Pons (tissue), 1 donor: ENCODE measurements at places on chromosomes 4 and X.

GRCh38 chr4:10253765-10254164 lies 137.2 kb upstream of the WDR1 start:
- no peak for DNase-seq

- no peak for DNase-seq
Measured at GRCh38 chr4:2080429-2081300, 21.5 kb downstream of the NAT8L start.

DNA sequence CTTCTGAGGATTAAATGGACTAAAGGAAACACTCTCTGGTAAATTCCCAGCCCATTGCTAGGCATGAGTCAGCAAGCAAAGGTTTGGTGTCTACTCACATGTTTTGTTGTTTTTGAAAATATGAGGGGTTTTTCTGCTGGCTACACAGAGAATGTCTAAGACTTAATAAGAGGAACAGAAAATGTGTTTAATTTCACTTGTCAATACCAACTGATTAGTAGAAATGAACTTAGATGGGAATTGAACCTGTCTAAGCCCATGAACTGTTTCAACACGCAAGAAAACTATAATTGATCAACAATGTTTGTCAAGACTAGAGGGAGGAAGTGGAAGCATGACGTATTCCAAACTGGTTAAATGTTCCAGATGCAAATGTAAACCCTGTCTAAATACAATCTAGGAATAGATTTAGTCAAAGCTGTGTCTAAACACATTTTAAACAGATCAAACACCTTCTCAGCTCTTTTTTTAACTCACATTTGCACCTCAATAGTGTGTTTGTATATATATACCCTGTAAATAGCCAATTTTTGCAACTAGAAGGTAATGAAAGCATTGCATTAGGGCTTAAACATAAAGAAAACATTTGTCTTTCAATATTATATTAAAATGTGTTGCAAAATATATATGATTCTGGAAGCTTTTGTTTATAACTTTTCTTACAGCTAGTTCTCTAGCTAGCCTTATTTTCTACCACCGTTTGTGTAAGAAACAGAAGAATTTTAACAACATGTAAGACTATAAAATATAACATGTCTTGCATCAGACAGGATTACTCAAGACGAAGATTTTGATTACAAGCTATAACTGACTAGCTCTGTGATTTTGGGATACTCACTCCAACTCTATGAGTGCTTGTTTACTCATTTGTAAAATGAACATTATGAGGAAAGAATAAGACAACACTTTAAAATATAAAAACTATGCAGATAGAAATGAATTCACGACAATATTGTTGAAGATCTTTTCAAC lies 607.8 kb downstream of the FSTL5 start:
- no peak for DNase-seq

- no peak for DNase-seq
Measured at GRCh38 chr4:51909236-51909703, 66.3 kb downstream of the DCUN1D4 start.

DNA sequence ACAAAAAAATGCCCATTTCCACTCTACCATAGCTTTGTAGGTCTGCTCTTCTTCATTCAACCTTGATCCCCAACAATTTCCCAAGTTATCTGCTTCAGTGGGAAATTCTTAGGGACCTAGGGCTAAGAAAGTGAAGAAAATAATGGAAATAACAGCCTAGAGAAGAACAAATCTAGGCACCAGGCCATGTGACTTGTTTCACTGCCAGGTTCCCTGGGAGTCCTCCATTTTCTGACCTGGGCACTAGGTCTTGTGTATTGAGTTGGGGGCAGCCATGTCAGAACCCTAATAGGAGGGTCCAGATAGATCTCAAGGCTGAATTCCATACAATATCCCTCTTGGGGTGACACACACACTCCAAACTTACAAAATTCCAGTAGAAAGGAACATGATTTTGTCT lies 194.6 kb upstream of the STK26 start:
- peak; percentile 17 for DNase-seq

DNA sequence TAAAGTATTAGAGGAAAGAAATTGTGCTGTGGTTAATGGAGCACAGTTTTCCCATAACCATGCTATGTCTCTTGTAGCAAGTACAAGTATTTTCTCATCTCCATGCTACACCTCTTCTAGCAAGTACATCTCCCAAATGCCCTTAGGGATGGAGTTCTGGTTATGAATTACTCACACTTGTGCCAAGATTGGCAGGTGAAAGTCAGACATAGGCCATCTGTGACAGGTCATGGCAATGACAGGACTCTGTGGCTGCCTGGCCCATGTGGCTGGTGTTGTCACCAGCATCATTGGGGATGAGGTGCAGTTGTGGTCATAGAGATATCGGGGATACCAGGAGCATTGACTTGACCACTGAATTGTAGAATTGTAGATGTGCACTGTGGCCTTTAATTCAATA lies 310.2 kb downstream of the FAT4 start:
- DNase-seq, result no peak

DNA sequence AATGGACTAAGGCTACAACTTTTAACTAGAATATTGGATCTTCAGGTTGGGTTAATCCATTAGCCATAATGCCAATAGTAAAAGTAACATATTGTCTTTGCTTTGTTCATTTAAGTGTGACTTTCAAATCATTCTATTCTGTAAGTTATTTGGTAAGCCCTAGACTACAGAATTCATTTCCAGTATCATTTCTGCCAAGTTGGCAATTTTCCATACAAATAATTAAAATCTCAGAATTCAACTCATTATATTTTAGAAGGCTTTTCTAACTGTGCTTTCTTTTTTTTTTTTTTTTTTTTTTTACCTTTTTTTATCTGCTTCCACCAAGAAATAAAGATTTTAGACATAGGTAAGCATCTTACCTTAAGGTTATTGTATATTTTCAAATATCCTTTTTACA lies 173.4 kb downstream of the DCTD start:
- DNase-seq, result no peak

DNA sequence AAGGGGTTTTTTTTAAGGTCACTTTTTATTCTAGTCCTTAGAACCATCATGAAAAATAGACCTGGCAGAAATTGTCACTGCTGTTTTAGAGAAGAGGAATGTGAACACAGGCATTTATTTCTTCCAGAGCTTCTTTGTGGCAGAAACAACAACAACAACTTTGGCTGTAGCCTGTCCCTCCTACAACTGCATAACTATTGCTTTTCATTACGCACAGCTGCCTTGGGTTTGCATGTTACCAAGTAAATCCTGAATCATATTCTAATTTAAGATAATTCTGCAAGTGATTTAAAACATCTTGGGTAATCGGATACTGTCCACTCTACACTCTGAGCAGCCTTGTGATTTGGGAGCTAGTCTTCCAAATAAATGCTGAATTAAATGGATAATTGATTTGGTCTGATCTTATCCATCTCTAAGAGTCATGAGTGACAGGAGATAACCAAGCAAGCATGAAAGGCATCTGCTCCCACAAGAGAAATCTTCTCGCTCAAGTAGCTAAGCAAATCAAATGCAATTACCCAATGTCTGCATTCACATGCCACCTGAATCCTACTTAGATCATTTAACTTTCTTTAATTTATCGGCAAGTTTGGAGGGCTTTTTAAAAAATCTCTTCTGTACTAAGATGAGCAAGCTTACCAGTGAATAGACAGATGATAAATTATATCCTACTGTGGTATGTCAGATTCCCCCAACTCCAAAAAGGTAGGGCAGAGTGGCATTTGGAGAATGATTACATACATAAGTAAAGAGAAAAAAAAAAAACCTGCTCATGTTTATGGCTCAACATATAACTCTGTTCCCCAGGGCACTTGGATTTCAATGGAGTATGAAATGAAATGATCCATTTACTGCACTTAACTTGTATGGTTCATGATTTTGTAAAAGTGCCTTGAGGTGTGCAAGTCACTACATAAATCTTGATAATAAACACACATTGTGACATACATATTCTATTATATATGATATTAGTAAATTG lies 73.6 kb downstream of the EGF start:
- DNase-seq, result no peak

DNA sequence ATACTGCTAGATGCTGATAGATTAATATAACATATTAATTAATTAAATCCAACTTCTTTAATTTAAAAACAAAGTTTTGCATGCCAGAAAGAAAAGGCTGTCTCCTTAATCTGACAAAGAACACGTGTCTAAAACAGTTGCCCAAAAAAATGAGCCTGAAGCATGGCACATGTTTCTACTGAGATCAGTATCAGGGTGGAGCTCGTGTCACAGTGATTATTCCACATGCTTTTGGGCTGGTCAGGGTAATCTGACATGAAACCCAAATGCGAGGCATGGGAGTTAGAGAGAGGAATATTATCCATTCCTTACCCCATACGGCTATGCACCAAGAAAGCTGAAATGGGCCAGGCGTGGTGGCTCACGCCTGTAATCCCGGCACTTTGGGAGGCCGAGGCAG lies 79.4 kb upstream of the ADRA2C start:
- no peak for DNase-seq

- DNase-seq, result no peak
Measured at GRCh38 chr4:55947912-55948725, 626 bp upstream of the CEP135 start.

DNA sequence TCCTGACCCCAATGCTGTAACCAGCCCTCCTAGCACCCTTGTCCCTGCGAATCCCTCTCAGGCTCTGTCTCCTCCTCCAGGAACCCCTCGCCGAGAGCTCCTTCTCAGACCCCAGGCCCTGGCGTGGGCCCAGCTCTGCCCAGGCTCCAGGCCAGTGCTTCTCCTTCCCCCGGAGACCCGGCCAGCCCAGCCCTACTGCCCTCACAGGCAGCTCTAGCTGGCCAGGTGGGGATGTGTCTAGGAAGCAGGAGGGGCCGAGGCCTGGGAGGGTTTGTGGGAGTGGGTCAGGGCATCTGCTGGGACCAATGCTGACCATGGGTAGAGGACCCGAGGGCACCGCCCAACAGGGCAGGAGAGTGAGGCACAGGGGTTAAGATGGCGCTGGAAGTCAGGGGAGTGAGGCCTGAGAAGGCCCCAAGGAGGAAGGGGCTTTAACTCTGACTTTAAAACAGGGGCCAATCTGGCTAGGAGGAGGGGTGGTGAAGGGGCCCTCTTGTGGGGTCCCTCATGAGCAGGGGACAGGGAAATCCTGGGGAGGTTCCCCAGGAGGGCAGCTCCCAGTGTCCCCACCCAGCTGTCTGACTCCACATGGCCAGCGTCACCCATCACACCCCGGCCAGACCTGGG lies 64.7 kb upstream of the NKX1-1 start:
- no peak for DNase-seq

GRCh38 chr4:121050300-121050699 lies 22.0 kb downstream of the NDNF start:
- DNase-seq, result no peak

DNA sequence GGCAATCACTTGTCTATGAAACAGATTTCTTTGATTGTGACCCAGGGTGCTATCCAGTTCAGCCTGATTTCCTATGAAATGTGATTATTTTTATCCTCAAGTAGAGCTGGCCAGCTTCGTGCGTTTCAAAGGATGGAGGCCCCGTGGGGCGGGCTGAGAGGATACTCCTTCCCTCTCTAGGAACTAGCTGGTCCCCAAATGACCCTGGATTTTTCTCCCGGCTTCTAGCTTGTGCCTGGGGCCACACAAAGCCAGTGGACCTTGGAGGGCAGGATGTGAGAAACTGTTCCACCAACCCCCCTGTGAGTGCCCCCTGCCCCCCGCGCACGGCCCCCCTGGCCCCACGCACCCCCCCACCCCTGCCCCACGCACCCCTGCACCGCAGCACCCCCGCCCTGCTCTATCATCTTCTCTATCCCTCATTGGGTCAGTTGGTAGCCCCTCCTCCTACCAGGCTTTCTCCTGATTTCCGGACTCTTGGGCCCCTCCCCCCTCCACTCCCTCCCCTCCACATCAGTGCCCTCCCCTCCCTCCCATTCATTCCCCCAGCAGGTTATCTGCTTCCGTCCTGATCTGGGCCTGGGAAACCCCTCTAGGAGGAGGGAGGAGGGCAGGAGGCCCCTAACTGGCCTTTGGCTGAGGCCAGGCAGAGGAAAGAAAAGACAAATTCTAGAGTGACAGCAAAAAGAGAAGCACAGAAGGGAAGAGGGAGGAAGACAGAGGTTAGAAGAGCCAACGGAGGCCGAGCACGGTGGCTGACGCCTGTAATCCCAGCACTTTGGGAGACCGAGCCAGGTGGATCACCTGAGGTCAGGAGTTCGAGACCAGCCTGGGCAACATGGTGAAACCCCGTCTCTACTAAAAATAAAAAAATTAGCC lies 3.3 kb downstream of the XPNPEP2 start:
- DNase-seq, result no peak

- no peak for DNase-seq
Measured at GRCh38 chrX:16930392-16930791, 16.1 kb upstream of the REPS2 start.

- no peak for DNase-seq
Measured at GRCh38 chrX:150730719-150731118, 37.5 kb downstream of the MTMR1 start.

- no peak for DNase-seq
Measured at GRCh38 chr4:53119680-53120079, 246.2 kb downstream of the SCFD2 start.

- DNase-seq, result no peak
Measured at GRCh38 chr4:10496200-10496599, 39.0 kb upstream of the ZNF518B start.

- peak; percentile 36 for DNase-seq
Measured at GRCh38 chrX:38192007-38192810, 28.5 kb downstream of the SRPX start.

GRCh38 chr4:42642101-42642797 lies 14.7 kb downstream of the ATP8A1 start:
- no peak for DNase-seq

DNA sequence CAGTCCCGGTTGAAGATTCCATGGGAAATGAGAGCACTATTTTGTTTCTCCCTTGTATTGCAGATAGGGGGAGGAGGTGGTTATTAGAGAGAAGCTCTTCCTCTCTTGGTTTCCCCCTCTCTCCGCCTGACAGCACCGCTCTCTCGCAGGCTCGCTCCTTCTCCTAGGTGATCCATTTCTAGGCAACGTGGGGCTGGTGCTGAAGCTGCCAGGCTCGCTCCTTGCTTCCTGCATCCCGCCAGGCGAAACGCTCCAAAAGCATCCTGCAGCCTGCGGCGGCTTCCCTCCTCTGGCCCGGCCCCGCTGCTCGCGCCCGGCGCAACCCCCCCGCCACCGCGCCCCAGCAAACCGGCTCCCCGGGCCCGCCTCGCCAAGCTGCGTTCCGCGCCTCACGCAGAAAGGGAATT lies at the start of gene GRID2:
Gene GRID2 (plus strand): TSS at position 346 of the 407 bp plus-strand sequence.
- DNase-seq, result peak; percentile 79

DNA sequence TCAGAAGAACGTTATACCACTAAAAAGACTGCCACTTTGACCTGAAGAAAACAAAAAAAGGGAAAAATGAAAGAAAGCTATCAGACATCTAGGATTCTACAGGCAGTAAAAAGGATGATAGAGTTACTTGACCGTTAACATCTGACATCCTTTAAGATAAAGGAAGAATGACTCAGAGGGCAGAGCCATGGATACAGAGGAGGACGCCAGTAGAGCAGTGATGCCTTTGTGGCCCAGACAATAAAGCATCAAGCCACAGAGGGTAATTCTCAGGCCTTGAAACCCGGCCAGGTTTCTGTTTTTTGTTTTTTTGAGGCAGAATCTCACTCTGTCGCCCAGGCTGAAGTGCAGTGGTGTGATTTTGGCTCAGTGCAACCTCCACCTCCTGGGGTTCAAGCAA lies 9.5 kb upstream of the BEX1 start:
- DNase-seq, result no peak
